Activated naive CD8-positive, alpha-beta T cell treated with anti-CD3 and anti-CD28 coated beads, Interleukin-2, amount 10 ng/mL, durations not matched to agents 7 days and 5 days (primary cell): ENCODE measurements at places on chromosomes 16 and 17. TPM values are rescaled to one million over a fixed set of nuclear protein-coding genes. Genes with fewer than 3 reads are reported as not detected.

GRCh38 chr17:51711581-51711980 is 446.9 kb downstream of the CA10 start:
- no peak for DNase-seq

DNA sequence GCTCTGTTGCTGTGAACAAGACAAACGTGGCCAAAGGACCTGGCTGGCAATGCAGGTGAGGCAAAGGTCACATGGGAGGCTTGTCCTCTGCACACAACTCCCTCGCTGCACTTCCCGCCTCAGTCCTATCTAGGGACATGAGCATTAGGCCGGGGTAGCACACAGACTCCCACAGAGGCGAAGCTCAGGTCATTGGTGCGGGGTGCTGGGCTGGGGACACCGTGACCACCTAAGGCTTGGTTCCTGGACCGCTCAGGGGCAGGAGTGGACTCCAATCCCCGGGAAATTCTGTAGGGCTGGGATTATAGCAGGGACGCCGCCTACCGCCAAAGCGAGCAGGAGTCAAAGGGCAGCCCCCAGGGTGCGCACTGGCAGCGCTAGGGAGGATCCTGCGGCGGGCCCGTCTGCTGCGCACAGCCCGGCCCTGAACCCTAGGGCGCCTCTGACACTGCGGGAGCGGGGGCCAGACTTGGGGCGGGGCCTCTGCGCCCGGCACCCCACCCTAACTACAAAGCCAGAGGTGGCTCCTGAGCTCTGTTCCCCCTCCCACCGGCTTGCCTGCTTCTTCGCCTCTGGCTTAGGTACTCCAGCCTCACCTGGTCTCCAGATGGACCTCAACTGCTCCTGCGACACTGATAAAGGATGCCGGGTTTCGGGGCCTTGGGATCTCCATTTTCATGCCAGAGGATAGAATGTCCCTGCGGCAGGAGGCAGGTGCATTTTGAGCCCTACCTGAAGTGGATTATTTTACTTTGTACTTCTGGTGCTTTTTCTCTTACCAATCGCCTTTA is 3.9 kb upstream of the MT1B start:
- DNase-seq = no peak

Gene CLEC19A
- total RNA-seq = not detected

- no peak for DNase-seq
Observed at GRCh38 chr16:50684823-50685461, 3.8 kb upstream of the SNX20 start.

- no peak for DNase-seq
Observed at GRCh38 chr16:69477546-69477945, 53.1 kb downstream of the CYB5B start.

Gene CIAPIN1
- total RNA-seq = 37.7 TPM

DNA sequence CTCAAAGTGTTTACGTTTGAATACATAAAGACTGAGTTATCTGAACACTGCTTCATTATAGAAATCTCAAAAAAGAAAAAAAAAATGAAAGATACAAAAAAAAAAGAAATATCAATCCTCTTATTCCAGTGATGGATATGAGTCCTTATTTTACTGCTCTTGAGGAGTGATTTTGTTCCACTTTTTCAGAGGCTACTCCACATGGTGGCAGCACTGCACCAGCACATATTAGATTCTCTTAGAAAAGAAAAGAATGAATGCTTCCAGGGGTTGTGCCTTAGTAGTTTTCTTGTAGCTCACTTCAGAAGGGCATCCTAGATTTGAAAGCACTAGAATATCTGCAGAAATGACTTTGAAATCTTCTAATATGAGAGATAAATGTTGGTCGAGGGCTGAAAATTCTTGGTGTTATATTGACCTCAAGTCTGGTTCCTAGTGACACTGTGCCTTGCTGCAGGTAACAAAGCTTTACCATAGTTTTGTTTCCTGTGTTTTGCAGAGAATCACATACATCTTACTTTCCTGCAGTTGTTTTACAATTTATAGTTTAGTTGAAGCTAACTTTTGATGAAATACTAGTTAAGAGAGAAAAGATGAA is 25.9 kb downstream of the AP2B1 start:
- no peak for DNase-seq

DNA sequence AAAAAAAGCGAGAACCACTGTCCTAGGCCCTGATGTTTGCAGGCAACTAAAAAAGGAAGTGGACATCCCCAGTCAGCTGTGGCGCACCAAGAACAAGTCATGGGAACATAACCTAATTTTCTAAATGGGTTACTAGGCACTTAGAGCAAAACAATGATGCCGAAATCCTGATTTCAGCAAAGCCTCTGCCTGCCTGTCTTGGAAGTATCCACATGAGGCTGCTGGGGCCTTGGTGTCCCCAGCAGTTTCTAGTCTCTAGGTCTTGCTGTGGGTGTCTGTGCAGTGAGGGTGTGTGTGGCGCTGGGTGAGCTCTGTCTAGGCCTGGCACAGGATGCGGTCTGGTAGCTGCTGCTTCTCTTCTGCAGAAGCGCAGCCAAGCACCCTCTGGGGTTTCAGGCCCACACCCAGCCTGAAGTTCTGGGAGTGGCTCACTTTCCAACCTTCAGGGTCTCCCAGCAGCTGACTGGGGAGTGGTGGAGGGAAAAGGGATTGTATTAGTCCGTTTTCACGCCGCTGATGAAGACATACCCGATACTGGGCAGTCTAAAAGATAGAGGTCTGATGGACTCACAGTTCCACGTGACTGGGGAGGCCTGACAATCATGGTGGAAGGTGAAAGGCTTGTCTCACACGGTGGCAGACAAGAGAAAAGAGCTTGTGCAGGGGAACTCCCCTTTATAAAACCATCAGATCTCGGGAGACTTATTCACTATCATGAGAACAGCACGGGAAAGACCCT is 21.1 kb downstream of the STH start:
- DNase-seq = no peak

Gene MYH8
- total RNA-seq = not detected

Gene NUDT7
- 4.1 TPM for total RNA-seq

Gene CNGB1
- total RNA-seq = not detected

Gene ALOX12
- total RNA-seq = not detected

DNA sequence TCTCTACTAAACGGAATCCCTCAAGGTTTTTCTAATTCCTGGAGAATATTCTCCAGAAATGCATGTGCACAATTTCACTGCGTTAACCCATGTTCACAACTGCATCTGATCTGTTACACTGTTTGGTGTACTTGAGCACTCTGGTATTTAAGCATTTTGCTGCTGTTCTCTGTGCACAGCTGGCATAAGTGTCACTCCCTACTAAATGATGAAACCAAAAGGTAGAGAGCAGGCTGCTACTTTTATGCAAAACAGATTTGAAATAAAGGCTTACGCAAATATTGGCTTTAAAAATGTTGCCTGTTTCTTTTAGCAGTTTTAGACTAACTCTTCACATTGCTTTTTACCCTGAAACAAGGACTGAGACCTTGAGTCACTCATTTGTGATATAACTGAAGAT is 41.7 kb downstream of the ESRP2 start:
- no peak for DNase-seq

- peak; percentile 20 for DNase-seq
Observed at GRCh38 chr16:85428899-85429775, 184.0 kb upstream of the GSE1 start.

Gene CCT6B
- total RNA-seq = 1.5 TPM

Gene DHRS7B
- total RNA-seq = 14.2 TPM

Gene PYY
- total RNA-seq = not detected

DNA sequence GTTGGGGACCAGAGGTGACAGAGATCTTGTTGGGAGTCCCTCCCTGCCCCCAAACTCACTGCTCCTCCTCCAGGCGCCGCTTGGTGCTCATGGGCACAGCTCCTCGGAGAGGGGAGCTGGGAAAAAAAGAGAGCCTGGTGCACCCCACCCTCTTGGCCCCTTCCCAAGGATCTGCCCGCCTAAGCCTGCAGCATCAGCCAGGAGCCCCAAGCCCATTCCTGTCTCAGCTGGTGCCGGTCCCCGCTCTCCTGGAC is 400 bp downstream of the HCFC1R1 start:
- no peak for DNase-seq

Gene KRT36
- not detected for total RNA-seq

DNA sequence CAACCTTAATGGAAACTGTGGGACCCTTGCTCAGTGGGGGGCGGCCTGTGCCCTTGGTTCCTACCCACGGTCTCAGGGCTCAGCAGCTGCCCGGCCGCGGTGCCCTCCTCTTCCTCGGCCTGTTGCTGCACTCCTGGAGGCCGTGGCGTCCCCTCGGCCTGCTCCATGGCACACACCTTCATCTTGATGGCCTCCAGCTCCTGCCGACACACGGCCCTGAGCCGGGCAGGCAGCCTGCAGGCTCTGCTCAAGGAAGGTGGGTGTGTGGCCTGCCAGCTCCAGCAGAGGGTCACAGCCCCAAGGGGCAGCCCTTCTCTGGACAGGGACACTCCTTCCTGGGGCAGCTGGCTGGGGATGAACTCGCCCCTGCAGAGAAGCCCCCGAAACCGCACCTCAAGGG is 718 bp downstream of the PABPN1L start:
- no peak for DNase-seq
